ENCODE measurements at places on chromosomes 5 and 9.

DNA sequence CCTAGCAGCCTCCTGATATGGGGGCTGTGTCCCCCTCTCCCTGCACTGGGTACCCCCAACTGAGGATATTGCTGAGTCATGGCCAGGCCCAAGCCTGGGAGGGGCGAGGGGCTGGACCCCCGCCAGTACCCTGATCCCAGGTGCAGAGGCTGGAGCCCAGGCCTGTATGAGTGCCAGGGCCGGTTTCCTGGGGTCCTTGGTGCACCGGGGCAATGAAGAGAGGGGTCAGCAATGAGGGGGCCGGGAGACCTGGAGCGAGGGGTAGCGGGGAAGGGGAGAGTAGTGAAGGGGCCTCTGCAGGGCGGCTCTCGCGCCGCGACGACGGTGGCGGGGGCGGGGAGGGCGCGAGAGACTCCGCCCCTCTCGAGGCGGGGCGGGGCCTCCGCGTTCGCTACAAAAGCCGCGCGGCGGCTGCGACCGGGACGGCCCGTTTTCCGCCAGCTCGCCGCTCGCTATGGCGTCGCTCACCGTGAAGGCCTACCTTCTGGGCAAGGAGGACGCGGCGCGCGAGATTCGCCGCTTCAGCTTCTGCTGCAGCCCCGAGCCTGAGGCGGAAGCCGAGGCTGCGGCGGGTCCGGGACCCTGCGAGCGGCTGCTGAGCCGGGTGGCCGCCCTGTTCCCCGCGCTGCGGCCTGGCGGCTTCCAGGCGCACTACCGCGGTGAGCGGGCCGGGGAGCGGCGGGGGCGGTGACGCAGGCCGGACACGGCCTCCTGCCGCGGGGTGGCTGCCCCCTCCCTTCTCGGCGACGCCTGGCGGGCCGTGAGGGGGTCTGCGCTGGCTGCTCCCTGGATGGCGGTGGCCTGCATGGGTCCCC is at the start of gene SQSTM1:
TSS of gene SQSTM1 (plus strand) at position 423 of the 815 bp plus-strand sequence. CDS start at position 455, 32 bp downstream.
- DNase-seq = peak; percentile 74

- no peak for DNase-seq
Measured at GRCh38 chr5:178674334-178674733, 47.5 kb upstream of the CLK4 start.

- no peak for DNase-seq
Measured at GRCh38 chr9:14321517-14322130, 7.7 kb upstream of the NFIB start.

DNA sequence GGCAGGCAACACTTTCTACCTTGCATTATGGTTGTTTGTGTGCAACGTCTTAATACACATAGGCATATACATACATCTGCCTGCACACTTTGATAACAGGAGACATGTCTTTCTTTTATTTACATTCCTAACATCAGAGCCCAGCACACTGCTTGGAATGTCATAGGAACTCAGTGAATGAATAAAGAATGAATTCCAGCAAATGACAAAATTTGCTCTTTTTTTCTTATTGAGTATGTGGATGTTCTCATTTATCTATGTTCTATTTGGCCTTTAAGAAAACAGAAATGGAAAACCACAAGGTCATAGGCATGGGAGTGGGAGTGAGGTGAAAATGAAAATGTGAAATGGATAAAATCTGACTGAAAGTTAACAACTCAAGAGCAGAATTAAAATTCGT is 36.3 kb upstream of the PALM2AKAP2 start:
- no peak for DNase-seq

GRCh38 chr5:150401376-150402228 is 11.1 kb downstream of the CD74 start:
- no peak for DNase-seq

GRCh38 chr9:2158111-2158610 is 143.0 kb downstream of the SMARCA2 start:
- no peak for DNase-seq

GRCh38 chr9:98132806-98133631 is 14.0 kb upstream of the TRIM14 start:
- no peak for DNase-seq

DNA sequence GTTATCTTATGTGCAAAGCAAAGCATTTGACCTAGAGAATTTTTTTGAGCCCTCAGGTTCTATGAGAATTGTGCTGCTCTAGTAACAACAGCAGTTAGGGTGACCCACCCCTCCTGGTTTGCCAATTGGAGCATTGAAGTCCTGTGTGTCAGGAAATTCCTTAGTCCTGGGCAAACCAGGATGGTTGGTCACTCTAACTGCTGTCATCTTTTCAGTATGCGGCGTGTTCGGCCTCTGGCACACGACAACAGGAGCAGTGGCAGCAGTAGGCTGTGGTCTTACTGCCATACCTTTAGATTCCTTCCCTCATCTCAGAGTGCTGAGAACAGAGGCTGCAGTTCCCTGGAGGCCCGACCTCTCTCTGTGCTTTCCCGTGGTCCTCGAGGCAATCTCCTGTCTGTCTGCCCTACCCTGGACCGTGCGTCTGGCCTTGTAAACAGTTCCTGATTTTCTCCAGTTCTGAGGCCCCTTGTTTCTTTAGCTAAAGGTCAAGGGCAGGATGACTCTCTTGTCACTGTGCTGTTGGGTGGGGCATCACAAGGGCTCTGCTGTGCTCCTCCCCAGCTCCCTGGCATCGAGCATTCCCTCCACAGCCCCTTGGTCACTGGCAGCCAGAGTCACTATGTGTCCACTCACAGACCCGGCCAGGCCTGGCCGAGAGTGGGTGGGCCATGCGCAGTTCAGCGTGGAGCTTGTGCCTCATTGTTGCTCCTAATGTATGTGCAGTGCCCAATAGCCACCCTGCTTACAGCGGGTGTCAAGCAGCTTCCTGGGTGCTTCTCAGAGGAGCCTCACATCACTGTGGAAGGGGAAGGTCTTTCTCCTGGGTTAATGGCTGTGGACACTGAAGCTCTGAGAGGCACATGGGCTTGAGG is 18.5 kb upstream of the COL15A1 start:
- no peak for DNase-seq

DNA sequence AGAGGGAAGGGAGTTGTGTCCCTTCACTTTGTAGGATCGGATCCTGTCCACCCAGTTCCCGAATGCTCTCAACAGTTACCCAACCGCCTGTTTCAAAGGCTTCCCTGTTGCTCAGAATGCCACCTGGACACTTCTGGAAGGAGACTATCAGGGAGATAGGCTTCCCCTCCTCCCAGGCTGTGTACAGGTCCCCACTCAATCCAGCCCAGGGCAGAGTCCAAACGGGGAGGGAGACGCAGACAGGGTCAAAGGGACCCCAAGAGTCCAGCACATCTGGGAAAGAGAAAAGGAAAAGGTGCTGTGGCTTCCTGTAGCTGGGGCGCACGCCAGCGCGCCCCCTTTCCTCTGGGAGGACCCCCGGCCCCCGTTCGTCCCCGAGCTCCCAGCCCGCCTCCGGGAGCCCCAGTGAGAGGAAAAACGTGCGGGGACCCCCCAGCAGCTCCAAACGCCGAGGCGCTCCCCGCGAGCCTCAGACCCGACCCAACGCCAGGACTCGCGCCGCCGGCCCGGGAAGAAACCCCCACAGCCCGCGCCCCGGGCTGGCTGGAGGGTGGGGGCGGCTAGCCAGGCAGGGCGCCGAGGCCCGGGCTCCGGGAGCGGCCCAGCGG is 640 bp downstream of the SURF4 start:
- DNase-seq = peak; percentile 33

DNA sequence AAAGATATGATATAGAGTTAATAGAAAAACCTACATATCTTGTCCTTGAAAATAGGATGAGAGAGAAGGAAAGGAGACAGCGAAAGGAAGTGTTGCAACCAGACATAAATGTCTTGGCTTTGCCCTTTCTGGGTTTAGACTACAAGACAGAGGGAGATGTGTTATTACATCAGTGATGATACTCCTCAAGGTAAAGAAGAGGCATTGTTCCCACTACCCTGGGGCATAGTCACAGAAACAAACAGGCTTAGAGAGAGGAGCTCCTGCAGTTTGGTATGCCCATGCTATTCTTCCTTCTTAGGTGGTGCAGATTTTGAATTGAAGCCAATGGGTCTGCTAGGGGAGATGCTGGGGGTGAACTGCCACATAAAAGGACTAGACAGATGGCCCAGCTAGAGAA is 166.8 kb upstream of the RFX3 start:
- no peak for DNase-seq

GRCh38 chr9:137642118-137642601 is 23.4 kb downstream of the EHMT1 start:
- no peak for DNase-seq

DNA sequence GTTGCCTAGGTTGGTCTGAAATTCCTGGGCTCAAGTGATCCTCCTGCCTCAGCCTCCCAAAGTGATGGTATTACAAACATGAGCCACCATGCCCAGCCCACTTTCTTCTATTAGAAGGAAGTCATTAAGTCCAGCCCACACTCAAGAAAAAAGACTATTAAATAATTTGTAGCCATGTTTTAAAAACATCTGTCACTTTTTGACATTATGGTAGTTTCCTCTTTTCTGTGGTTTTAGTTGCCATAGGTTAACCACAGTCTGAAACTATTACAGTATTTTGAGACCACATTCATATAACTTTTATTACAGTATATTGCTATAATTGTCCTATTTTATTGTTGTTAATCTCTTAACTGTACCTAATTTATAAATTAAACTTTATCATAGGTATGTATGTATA is 31.9 kb upstream of the C5orf24 start:
- no peak for DNase-seq

GRCh38 chr9:124449381-124450151 is 685 bp upstream of the ADGRD2 start:
- no peak for DNase-seq

DNA sequence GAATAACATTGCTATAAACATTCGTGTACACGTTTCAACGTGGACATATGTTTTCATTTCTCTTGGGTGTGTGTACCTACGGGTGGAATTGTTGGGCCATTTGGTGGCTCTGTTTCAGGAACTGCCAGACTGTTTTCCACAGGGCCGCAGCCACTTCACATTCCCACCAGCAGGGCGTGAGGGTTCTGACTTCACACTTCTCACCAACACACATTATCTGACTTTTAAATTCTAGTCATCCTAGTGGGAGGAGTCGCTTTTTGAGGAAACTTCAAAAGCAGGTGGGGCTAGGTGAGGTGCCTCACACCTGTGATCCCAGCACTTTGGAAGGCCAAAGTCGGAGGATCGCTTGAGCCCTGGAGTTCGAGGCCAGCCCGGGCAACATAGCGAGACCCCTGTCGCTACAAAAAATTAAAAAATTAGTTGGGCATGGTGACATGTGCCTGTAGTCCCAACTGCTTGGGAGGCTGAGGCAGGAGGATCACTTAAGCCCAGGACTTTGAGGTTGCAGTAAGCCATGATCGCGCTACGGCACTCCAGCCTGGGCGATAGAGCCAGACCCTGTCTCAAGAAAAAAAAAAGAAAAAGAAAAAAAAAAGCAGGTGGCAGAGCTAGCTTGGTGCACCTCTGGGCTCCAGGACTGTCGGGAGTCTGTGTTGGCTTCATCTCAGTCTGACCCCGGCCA is 28.5 kb downstream of the TSPAN17 start:
- DNase-seq = no peak

- DNase-seq = no peak
Measured at GRCh38 chr9:76558465-76558864, 99.5 kb downstream of the GCNT1 start.

DNA sequence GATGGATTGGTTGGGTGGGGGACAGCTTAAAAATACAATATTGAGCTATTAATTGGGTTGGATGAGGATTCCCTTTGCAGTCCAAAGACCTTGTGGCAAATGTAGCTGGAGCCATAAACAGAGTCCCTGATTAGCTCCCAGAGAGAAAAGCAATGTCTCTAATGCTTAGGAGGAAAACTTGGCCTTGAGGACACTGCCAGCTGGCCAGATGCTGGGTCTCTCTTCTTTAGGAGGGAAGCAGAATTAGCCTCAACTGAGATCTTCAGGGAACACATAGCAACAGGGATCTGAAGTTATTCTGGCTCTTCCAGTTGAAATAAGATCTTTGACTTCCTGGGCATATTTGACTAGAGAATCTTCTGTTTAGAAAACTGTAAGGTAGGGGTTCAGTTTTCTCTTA is 121.7 kb upstream of the WWC1 start:
- no peak for DNase-seq

GRCh38 chr5:61081741-61082140 is 80.5 kb downstream of the SMIM15 start:
- no peak for DNase-seq

DNA sequence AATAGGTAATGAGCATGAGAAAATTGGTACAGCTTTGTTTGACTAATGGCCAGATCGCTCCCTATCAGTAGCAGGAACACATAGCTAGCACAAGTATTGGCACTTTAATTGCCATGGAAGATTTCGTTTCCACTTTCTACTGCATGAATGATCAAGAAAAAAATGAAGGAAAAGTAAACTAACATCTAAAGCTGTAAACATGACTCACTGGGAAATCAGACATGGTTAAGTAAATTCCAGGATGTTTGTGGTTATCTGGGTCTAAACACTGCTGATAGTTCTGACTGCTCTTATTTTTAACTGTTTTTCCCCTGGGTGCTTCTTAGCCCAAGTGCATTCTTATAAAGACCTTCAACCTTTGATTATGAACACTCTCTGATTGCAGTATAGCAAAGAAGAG is 388.9 kb downstream of the NR2F1-AS1 start:
- no peak for DNase-seq

GRCh38 chr5:23613566-23613965 is 106.2 kb downstream of the PRDM9 start:
- DNase-seq = no peak

DNA sequence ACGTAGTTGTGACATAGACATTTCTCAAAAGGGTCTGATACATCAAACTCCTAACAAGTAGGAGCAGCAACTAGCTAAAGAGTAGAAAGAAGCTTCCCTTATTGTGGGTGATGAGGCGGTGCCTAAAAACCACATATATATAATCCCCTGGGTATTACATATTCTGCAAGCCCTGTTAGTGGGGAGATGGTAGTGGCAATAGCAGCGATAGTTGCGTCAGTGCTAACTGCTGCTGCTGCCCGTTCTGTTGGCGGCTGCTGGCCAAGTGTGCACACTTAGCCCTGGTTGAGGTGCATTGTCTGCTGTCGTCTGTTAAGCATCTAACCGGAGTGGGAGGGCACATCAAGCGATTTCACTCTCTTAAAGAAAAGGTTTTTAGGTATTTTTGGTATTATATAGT is 35.8 kb downstream of the VLDLR start:
- DNase-seq = no peak

GRCh38 chr9:118271936-118272335 is 567.7 kb downstream of the TLR4 start:
- DNase-seq = no peak

GRCh38 chr5:108858959-108859358 is 111.3 kb downstream of the FER start:
- DNase-seq = no peak

DNA sequence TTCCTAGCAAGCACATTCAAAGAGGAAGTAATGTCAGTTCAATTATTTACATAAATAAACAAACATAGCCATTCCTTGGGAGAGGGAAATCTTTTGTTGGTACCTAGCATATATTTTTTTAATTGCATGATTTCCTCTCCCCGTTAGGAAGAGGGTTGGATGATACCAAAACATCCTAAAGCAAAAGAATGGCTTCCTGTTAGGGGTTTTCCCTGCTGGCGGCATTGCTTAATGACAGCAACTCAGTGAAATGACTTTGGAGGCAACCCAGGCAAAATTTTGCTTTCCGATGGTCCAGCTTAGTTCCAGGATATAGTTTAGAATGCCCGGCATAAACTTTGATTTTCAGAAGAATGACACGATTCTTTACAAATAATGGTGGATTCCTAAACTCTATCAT is 73.2 kb downstream of the MAT2B start:
- DNase-seq = no peak
